ENCODE measurements at places on chromosomes 4 and X.

- no peak for DNase-seq
Measured at GRCh38 chr4:7507381-7507780, 72.7 kb upstream of the PSAPL1 start.

- no peak for DNase-seq
Measured at GRCh38 chr4:40789031-40789430, 39.3 kb downstream of the NSUN7 start.

- no peak for DNase-seq
Measured at GRCh38 chr4:167939863-167940616, 152.3 kb upstream of the ANXA10 start.

DNA sequence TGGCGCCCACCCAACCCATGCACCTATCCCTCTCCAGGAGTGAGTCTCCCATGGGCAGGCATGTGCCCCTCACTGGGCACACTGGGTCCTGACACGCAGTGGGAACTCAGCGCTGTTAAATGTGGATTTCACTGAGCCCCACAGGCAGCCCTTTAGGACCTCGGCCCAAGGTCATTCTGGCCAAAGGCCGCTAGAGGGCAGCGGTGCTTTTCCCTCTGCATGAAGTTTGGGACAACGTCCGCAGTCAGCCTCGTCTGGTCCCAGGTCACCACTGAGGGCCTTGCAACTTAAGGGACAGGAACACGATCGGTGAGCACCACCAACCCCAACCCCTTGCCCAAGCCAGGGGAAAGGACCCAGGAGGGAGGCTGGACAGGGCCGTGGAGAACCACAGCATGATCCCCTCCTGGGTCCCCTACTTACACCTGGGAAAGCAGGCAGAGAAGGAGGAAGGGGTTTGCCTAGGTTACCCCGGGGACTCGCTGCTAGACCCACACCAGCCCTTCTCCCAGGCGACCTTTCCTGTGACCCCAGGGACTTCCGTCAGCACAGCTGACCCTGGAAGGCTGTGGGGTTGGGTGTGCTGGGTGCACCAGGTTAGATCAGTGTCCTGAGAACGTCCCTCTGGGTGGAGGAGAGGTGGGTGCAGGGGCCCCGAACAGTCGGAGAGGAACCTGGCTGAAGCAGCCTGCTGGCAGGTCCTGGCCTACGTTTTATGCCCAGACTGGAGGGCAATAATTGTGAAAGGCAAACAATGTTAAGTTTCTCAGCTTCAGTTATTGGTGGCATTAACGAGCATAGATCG lies 24.0 kb downstream of the CYTL1 start:
- DNase-seq: no peak

DNA sequence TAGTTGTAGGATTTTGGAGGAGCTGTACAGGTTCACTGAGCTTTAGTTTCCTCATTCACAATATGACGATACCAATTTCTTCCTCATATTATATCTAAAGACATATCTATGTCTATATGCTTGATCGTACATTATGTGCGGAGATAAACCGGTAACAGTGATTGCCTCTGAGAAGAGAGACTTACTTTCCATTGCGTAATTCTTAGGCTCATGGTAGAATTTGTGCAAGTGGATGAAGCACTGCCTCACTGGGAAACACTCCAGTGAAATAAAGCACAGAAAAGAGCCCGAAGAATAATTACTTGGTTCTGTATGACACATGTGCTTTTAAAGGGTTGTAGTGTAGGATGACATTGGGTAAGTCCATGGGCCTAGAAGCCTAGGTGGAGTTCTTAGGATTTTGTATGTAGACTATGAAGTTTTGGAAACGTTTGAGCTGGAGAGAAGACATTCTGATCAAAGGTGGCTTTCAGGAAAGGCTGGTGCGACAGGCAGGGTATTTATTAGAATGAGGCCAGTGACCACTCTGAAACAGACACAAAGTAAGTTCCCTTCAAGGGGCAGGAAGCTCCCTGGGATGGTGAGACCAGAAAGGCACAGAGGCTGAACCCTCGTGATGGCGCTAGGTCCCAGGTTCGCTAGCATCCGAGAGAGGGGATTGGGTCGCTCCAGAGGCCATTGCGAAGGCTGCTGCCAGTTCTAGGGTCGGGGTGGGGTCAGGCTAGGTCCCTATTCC lies 649 bp upstream of the VBP1 start:
- DNase-seq: no peak

- DNase-seq: no peak
Measured at GRCh38 chrX:130772776-130773143, 130.2 kb downstream of the ENOX2 start.

DNA sequence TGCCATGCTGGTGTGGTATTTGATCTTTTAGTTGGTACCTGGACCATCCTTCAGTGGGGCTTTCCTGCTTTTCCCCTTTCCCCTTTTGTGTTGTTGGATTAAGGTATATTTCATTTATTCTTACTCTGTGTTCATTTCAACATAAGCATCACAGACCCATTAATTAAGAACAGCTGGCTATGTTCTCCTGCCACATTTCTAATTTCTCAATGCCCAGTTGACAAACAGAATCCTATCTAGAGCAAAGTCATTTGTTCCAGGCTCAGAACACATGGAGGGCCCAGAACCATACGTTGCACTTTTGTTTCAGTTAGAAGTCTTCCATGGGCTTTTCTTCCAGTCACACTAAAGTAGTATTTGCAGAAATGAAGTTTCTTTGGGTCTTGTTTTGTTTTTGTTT lies 46.1 kb upstream of the EOLA2 start:
- DNase-seq: no peak

- no peak for DNase-seq
Measured at GRCh38 chr4:118957722-118958445, 69.2 kb downstream of the SYNPO2 start.

DNA sequence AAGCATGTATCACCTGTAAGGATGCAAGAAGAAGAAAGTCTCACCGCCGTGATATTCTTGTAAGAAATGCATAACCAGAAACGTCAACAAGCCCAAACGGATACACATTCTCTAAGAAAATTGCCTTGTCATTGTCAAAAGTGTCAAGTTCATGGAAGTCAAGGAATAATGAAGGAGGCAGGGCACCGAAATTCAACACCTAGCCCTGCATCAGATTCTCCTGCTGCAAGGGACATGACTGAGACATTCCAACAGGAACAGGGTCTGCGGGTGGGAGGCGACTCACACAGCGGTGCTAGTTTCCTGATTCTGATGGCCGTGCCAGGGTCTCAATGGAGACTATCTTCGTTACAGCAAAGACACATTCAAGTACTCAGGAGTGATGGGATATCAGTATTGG lies 26.7 kb downstream of the IRF2 start:
- DNase-seq: no peak

DNA sequence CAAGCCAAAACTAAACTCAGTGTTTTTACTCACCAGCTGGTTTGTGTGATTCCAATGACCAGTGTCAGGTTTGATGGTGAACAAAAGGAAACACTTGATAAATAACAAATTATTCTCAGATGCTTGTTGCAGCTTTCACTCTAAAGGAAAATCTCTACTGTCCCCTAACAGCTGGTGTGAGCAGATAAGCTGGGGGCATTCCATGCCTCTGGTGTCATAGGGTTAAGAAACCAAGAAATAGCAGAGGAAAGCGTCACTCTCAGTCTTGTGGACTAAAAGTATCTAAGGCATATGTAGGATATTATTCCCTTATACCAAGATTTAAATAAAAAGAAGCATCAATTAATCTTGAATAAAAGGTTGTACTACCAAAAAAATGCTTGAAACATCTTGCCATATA lies 24.3 kb downstream of the TRPC5 start:
- no peak for DNase-seq

- no peak for DNase-seq
Measured at GRCh38 chr4:12319765-12320164, 891.1 kb upstream of the HS3ST1 start.

- DNase-seq: no peak
Measured at GRCh38 chr4:135185256-135185655, 983.7 kb upstream of the PABPC4L start.

DNA sequence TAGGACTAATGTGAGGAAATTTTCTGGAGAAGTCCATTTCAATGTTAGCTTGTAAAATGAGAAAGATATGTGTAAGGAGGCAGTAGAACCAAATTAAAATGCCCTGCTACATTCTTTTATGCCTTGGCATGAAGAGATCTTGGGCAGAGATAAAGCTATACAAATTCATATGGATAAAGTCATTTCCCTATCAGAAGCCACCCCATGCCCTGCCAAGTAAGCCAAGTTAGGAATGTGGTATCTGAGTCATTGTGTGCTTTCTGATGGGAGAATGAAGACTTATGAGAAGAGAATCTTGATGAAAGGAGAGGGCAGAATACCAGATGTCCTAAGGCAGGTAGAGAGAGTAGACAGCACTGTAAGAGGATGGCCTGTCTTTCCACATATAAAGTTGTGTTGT lies 83.7 kb downstream of the TEX13A start:
- no peak for DNase-seq

- DNase-seq: no peak
Measured at GRCh38 chr4:30402276-30402675, 317.9 kb upstream of the PCDH7 start.

DNA sequence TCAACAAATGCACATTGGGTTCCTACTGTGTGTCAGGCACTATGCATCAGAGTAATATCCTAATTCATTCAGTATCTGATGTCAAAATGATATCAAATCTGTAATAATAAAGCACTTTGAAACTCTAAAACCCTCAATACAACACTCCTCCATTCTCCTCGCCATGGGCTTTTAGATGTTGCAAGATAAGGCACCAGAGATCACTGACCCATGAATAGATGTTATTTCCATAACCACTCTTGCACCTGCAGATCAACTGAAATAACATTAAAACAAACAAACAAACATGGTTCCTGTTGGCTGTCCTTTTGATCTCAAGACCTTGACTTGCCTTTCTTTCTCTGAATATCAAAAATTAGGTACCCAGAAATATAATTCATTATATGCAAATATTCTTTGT lies 100.2 kb downstream of the MAB21L2 start:
- DNase-seq: no peak

- DNase-seq: no peak
Measured at GRCh38 chrX:39427906-39428305, 626.6 kb downstream of the MID1IP1 start.

DNA sequence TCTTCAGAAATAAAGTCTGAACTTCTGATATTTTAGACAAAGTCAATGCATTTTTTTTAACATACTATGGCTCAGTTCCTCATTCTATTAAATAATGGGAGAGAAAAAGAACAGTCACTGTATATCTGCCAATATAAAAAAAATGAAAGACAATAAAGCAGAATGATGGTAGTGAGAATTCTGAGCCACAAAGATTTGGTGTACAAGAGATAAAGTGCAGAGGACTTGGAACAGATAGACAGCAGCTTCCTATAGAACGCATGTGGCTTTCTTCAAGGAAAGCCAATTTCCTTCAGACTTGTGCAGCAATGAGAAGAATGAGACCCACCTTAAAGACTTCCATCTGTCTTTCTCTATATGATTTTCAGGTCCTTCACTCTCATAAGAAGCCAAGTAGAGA lies 39.7 kb downstream of the RASGEF1B start:
- no peak for DNase-seq

All from cerebellar nuclear complex (tissue), 1 donor.